ENCODE measurements at places on chromosomes 3 and 15. TPM values are rescaled to one million over a fixed set of nuclear protein-coding genes. Genes with fewer than 3 reads are reported as not detected.

GRCh38 chr3:42851228-42851834, 24.3 kb downstream of the CYP8B1 start:
- H3K27me3 ChIP-seq, result peaks cover 25% of the 10 kb centered on the region
- DNase-seq, result peak; percentile 73
- no peaks in the 10 kb centered on the region for H3K36me3 ChIP-seq
- H3K4me1 ChIP-seq, result peaks cover 1% of the 10 kb centered on the region

- H3K4me1 ChIP-seq, result peaks cover 2% of the 10 kb centered on the region
- no peaks in the 10 kb centered on the region for H3K36me3 ChIP-seq
- no peak overlapping the region for H3K4me3 ChIP-seq
- no peak for DNase-seq
- peaks cover 4% of the 10 kb centered on the region for H3K27me3 ChIP-seq
Measured at GRCh38 chr3:187450431-187451190, 82.4 kb downstream of the RTP4 start.

- peak overlapping the region; percentile 45 for H3K27ac ChIP-seq
- H3K36me3 ChIP-seq, result no peaks in the 10 kb centered on the region
- no peak overlapping the region for H3K4me3 ChIP-seq
- H3K27me3 ChIP-seq, result no peaks in the 10 kb centered on the region
Measured at GRCh38 chr3:54905920-54906319, 21.9 kb downstream of the LRTM1 start.

DNA sequence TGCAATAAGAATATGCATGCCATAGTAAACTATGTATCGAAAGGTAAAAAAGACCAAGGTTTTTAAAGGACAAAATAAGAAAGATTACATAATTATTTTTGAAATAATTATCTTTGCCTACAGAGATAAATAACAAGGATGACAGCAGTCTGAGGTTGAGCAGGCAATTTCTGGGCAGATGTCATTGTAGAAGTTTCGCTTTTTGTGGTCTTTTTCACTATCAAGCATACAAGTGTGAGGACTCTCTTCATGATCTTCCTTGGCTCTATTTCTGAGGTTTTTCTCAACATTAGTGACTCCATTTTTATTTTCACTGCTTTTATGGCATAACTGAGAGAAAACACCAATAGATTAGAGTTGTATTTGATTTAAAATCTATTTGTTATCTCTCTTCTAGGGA, 1337.9 kb upstream of the EPHA6 start:
- no peaks in the 10 kb centered on the region for H3K4me1 ChIP-seq
- no peak overlapping the region for H3K4me3 ChIP-seq
- no peak for DNase-seq

ETV5 gene
- 58.4 TPM for total RNA-seq

ARPP21 gene
- 3.5 TPM for total RNA-seq

FOXB1 gene
- total RNA-seq, result not detected

DNA sequence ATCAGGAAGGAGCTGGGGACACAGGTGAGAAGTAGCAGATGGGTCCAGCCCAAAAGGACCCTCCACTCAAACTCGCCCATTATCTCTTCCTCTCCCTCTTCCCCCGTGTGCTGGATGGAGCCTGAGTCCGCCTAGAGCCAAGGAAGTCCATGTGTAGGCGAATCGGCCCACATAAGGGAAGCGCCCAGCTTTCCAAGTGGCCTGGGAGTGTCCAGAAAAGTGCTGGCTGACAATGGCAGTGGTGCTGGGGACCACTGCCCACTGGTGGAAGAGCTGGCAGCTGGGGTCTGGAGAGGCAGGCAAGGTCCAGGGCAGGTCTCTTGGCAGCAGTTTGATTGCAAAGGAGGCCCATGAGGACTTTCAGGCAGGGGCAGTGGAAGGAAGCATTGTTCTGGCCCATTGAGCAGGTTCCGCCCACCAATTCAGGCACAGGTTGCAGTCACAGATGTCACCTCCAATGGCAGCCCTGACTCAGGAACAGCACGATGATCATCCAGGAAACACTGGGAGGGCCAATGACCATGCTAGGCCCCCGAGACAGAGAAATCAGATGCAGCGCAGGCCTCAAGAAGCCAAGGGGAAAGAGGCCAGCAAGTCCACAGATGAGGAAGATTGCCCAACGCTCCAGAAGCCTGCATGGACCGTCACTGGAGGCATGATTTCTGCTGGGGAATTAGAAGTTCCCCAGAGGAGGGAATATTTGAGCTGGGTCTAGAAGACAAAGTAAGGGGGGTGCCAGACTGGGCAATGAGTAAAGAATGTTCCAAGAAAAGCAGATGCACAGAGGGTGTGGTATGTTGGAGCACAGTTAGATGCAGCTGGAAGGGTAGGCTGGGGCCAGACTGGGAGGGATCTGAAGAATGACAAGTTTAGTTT, 3.0 kb downstream of the MFGE8 start:
- DNase-seq, result no peak
- H3K27ac ChIP-seq, result no peak overlapping the region
- no peak overlapping the region for H3K4me3 ChIP-seq
- H3K4me1 ChIP-seq, result peaks cover 36% of the 10 kb centered on the region
- H3K36me3 ChIP-seq, result peaks cover 22% of the 10 kb centered on the region

DNA sequence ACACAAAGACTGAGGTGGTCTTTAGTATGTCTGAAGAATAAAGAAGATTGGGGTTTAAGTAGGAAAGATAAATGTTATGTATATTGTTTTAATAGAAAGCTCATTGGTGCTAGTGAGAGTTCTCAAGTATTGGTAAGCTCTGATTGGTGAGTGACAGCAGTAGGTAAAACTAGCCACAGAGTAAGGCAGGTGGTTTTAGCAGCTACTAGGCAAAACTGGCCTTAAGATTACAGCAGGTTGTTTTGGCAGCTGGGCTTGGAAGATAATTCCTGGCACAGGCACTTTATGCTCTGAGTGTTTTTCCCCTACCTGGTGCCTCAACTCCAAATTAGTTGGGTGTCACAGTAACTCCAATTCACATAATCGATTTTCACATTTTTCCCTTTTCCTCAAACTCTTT, 66.3 kb downstream of the STAG1 start:
- H3K36me3 ChIP-seq, result no peaks in the 10 kb centered on the region
- peaks cover 16% of the 10 kb centered on the region for H3K4me1 ChIP-seq
- no peaks in the 10 kb centered on the region for H3K27me3 ChIP-seq
- no peak for DNase-seq

GRCh38 chr15:70892912-70893560, 410 bp downstream of the LRRC49 start:
- DNase-seq, result no peak
- H3K4me1 ChIP-seq, result peaks cover 12% of the 10 kb centered on the region
- H3K36me3 ChIP-seq, result peaks cover 9% of the 10 kb centered on the region

PLXND1 gene
- 316 TPM for total RNA-seq

DNA sequence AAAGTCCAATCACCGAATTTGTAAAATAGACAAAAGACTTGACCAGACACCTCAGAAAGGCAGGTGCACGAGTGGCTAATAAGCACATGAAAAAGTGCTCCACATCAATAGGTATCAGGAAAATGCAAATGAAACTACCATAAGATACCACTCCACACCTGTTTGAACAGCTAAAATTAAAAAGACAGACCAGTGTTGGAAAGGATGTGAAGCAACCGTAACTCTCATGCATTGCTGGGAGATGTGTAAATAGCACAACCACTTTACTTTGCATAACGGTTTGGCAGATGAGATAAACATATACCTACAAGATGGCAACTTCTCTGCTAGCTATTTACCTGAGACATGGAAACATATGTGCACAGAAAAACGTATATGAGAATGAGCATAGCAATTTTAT, 56.9 kb downstream of the CADPS start:
- H3K27ac ChIP-seq, result no peak overlapping the region
- peaks cover 4% of the 10 kb centered on the region for H3K27me3 ChIP-seq
- DNase-seq, result no peak
- H3K4me3 ChIP-seq, result no peak overlapping the region
- peaks cover 4% of the 10 kb centered on the region for H3K4me1 ChIP-seq

DNA sequence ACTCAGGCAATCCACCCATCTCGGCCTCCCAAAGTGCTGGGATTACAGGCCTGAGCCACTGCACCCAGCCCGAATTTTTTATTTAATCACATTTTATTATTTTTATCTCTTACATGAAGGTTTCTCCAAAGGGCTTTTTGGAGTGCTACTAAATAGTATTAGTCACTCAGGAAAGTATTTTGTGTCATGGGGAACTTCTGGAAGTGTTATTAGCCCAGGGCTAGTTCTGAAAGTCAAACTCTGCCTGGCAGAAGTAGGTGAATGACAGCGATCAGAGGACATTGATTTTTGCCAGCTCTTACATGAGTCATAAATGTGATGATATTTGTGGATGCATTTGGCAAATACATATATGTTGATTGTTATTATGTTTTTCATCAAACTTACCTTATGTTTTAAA, 48.7 kb downstream of the ZPLD1 start:
- H3K27me3 ChIP-seq, result peaks cover 15% of the 10 kb centered on the region
- H3K4me3 ChIP-seq, result no peak overlapping the region
- no peaks in the 10 kb centered on the region for H3K4me1 ChIP-seq
- H3K27ac ChIP-seq, result no peak overlapping the region

GRCh38 chr3:143839980-143840379, 8.3 kb downstream of the SLC9A9 start:
- H3K4me3 ChIP-seq, result no peak overlapping the region
- peaks cover 4% of the 10 kb centered on the region for H3K27me3 ChIP-seq
- no peak overlapping the region for H3K27ac ChIP-seq
- no peaks in the 10 kb centered on the region for H3K36me3 ChIP-seq
- DNase-seq, result no peak

CDHR4 gene
- total RNA-seq, result not detected

TBC1D2B gene
- total RNA-seq, result 65.5 TPM
